ENCODE measurements at places on chromosomes 6 and 20. TPM values are rescaled to one million over a fixed set of nuclear protein-coding genes. Genes with fewer than 3 reads are reported as not detected.

Gene PAK5
- total RNA-seq = not detected

Gene LGSN
- not detected for total RNA-seq

Gene C6orf120
- total RNA-seq = 20.9 TPM

Gene GNMT
- 1.1 TPM for total RNA-seq

- peak overlapping the region; percentile 74 for H3K4me3 ChIP-seq
- DNase-seq = no peak
- H3K27me3 ChIP-seq = no peaks in the 10 kb centered on the region
- H3K4me1 ChIP-seq = peaks cover 16% of the 10 kb centered on the region
- H3K36me3 ChIP-seq = peaks cover 2% of the 10 kb centered on the region
Measured at GRCh38 chr20:34557936-34558319, 590 bp upstream of the MAP1LC3A start.

- DNase-seq = no peak
- H3K36me3 ChIP-seq = no peaks in the 10 kb centered on the region
- H3K4me1 ChIP-seq = peaks cover 8% of the 10 kb centered on the region
- H3K27ac ChIP-seq = no peak overlapping the region
- H3K4me3 ChIP-seq = no peak overlapping the region
Measured at GRCh38 chr6:145836170-145836569, 21.6 kb upstream of the FBXO30 start.

DNA sequence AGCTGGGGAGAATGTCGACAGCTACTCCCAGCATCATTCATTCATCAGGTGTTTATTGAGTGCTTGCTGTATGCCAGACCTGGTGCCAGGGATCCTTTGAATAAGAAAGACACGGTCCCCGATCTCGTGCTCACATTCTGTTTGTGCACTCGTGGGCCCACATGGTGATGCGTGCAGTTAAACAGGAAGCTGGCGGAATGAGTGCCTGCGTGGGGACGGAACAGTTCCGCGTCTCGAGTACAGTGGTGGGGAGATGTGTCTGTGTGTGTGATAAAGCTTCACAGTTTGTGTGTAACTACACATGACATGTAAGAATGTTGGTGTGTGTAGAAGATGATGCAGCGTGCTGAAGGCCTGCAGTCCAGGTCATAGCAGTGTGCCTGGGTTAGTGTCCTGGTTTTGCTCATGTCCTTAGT is 6.5 kb downstream of the RBM38 start:
- no peaks in the 10 kb centered on the region for H3K27me3 ChIP-seq
- H3K27ac ChIP-seq = peak overlapping the region; percentile 97
- H3K36me3 ChIP-seq = peaks cover 83% of the 10 kb centered on the region
- H3K4me3 ChIP-seq = peak overlapping the region; percentile 79

DNA sequence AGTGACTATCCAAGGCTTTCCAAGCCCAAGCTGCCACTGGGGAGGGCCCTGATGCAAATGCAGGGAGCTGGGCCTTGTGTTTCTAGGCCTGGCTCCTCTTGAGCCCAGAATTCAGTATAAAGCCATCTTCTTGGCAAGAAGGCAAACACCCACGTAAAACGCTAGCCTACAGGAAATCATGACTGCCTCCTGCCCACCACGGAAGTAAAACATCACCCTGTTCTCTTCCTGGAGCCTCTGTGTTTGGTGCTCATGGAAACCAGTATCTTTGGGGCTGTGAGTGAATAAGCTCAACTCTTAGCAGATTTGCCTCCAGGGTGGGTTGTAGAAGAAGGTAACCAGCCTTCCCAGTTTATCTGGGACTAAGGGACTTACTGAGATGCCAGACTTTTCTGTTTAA is 271.0 kb downstream of the ZNF217 start:
- no peak overlapping the region for H3K4me3 ChIP-seq
- H3K4me1 ChIP-seq = peaks cover 17% of the 10 kb centered on the region
- DNase-seq = peak; percentile 15
- H3K27ac ChIP-seq = peak overlapping the region; percentile 83
- peaks cover 5% of the 10 kb centered on the region for H3K36me3 ChIP-seq
- H3K27me3 ChIP-seq = no peaks in the 10 kb centered on the region

DNA sequence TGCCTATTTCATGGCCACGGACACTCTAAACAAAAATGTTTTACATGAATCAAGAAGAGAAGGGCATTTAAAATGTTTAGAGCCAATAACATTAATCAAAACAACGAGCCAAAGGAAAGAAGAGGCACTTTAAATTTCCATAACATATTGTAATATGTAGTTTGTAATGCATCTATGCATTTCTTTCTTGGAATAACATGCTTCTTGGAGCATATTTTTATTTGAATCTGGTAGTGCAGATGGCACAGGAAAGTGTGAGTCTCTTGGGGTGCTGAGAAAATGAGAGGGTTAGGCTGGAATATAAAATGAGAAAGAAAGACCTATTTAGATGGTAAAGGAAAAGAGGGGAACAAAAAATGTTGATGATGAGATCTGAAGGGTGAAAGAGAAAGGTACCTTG is 305.4 kb downstream of the BTBD3 start:
- no peak for DNase-seq
- H3K27ac ChIP-seq = no peak overlapping the region
- no peaks in the 10 kb centered on the region for H3K27me3 ChIP-seq
- H3K4me3 ChIP-seq = no peak overlapping the region

DNA sequence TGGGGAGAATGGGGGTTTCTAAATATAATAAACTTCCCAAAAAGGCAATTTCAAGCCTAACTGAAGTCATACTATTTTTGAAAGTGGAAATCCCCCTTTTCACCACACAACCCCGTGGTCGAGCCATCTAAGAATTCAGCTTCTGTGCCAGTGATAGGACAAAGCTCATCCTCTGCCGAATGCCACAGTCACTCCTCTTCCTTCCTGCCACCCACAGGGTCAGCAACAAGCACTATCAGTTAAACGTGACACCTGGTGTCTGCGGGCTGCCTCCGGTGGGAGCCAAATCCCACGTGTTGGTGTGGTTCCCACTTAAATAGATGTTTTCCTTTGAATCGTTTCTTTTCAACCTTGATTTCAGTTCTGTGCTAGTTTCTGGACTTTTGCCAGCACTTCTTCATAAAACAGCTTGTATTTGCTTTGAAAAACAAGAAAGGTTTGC is 60.7 kb downstream of the TNFAIP3 start:
- H3K36me3 ChIP-seq = peaks cover 2% of the 10 kb centered on the region
- H3K27me3 ChIP-seq = no peaks in the 10 kb centered on the region
- peak overlapping the region; percentile 48 for H3K4me3 ChIP-seq
